ENCODE measurements at places on chromosomes 3 and 15.

DNA sequence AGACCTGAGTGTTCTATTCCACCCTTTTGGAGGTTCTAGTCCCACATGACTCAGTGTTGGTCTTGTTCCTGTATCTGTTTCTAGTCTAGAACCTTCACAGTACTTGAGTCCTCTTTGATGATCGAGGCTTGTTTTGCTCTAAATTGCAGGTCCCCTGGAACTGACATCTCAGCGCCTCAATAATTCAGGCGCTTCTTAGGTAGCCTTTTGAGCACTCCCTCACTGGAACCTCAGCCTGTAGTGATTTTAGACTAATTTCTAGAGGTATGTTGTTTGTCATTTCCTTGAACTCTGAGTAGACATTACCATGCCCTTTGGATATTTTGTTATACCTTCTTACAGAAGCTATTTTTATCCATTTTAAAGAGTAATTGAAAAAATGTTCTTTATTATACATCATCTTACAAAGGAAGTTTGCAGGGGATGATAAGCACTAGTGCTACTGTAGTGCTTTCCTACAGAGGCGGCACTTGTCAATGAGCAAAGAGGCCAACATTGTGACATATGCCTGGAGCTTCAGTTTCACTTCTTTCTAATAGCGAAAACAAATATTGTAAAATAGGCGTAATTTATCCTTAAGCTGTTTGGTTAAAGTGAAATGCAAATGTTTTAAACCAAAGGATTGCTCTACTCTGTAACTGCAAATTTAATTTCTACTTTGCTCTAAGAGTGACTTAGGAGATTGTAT lies 75.7 kb downstream of the EFL1 start:
- DNase-seq, result no peak

- peak; percentile 5 for DNase-seq
These were observed 135.6 kb upstream of the SUCLG2 start for GRCh38 chr3:67790043-67790442.

DNA sequence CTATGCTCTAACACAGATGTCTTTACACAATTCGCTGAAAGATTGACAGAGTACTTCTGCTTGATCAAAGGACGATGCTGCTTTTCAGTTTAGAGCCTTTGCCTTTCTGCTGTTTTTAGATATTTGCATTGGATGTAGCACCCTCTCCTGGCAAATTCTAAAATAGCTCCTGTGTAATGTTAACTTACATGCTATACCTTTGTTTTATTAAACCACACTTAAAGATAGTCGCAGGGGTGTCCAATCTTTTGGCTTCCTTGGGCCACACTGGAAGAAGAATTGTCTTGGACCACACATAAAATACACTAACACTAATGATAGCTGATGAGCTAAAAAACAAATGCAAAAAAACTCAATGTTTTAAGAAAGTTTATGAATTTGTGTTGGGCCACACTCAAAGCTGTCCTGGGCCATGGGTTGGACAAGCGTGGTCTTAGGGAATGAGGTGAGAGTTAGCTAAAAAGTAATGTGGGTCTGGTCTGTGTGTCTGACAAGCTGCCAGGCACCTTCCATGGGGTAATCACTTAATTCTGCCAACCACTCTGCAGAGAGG lies 62.9 kb downstream of the ATG7 start:
- DNase-seq, result peak; percentile 51

DNA sequence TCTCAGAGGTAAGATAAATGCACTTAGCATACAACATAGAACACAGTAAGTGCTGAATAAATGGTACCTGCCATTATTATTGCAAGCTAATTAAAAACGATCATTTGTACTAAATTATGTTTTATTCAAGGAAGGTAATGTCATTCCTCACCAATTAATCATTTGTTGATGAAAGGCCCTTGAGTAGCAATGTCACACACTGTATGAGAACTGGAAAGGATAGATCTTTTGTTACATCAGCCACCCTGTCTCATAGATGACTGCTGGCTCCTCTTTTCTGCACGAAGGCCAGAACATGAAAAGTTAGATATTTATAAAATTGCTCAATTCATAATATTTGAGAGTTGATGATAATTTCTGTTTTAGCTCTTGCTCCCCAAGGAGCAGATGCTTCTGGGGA lies 415.4 kb downstream of the RBMS3 start:
- DNase-seq, result no peak

DNA sequence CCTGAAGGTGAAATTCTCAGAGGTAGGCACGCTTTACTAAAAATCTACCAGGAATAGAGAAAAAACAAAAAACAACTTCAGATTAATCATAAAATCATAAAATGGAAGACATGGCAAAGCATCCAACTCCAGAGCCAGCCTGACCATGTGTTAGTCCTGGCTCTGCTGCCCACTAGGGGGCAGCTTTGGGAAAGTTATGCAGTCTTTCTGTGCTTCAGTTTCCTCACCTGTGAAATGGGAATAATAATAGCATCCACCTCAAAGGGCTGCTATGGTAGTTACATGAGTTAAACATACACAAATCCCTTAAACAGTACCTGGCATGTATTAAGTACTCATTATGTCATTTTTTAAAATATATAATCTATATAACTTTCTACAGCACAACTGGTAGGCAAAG lies 52.3 kb downstream of the WNT5A start:
- DNase-seq, result no peak

DNA sequence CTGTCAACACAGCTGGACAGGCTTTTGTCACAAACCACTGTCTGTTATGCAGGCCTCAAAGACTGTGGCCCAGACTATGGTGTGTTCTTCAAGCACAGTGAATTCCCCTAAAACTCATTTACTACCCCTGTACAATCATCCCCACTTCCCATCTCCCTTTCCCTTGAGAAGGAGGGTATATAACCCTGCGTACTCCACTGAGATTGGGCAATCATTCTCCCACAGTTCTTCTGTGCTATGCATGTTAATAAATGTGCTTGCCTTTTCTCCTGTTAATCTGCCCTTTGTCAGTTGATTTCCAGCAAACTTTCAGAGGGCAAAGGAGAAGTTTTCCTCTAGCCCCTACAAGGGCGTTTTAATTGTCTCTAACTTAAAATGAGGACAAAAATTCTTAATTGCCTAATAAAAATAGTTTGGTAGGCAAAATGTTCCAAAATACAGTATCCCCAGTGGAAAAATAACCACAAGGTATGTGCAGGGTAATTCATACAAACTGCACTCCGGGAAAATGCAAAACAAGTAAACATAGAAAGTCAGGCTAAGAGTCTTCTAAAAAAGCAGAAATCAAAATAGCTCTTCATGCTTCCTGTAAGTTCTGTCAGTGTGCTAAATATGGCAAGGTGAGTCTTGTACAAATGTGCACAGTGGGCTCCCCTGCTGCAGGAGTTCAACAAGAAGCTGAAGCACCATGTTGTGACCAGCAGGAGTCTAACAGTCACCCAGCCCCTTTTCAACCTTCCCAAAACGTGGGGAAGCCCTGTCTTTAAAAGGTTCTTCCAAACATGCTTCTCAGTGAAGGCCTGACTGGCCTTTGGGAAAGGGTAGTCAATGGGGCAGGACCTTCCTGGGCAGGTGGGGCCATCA lies 10.2 kb downstream of the ATP10A start:
- DNase-seq, result no peak

GRCh38 chr3:135440233-135440632 lies 525.3 kb upstream of the PPP2R3A start:
- no peak for DNase-seq

DNA sequence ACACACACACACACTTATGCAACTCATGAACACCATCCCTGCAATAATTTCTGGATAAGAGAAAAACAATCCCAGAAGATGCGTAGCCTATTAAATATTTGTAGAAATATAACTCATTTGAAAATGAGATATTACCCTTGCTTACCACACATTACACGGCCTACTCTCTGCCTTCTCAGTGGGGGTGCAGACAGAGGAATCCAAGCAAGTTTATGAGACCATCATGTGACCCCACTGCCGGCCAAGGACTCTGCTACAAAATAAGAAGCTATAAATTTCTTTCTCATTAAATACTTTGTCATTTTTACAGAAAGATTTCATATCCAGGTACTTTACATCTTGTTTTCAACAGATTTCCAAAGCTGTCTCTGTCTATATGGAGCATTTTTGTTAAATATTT lies 286.3 kb downstream of the ZNF385D start:
- DNase-seq, result no peak

DNA sequence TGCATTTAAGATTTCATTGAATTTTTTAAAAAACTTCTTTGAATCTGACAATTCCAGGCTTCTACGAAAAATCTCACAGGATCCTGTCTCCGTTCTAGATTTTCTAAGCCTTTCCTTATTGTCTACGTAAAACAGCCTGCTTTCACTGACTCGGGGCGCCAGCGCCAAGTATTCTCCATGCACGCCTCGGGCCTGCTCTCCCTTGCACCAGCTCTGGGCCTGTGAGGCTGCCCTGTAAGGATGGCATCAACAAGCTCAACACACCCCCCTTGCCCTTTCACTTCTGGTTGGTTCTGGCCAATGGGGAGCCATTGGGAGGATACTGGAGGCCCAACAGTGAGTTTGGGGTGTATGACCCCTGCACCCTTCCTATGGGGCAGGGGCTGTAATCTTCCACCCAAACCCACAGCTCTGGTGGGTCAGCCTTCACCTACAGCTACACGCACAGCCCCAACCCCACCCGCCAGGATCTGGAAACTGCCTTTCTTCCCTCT lies 47.8 kb downstream of the SLC41A3 start:
- no peak for DNase-seq

DNA sequence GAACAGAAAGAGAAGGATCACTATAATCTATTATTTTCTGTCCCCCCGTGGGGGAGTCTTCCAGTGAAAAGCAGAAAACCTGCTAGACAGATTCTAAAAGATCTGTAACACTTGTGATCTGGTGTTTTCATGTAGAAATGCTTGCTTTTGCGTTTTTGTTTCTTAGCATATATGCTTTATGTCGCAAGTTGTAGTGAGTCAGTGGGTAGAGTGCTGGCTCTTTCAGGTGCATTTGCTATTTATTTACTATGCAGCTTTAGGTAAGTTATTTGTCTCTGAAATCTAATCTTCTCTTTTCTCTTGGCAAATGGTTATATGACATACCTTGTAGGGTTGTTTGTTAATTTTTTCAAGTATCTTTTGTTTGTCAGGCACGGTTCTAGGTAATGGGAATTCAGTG lies 9.4 kb downstream of the AKAP13 start:
- no peak for DNase-seq

DNA sequence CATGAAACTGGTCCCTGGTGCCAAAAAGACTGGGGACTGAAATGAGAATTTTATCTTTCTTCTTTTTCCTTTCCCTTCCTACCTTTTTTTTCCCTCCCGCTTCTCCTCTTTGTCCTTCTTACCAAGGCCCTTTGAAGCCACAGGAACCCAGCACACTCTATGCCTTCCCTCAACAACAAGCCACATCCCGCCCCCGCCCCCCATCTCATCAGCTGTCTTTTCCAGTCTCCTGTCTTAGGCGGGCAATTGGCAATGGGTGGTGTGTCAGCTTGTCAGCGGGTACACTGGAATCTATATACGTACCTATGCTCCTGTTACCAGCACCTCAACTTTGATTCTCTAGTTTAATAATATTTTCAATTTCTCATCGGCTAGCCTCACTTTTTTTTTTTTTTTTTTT lies 56.3 kb upstream of the CHD2 start:
- no peak for DNase-seq

- DNase-seq, result no peak
These were observed 2.8 kb downstream of the GPD1L start for GRCh38 chr3:32109256-32109655.

- no peak for DNase-seq
These were observed 82.4 kb upstream of the ST3GAL6 start for GRCh38 chr3:98680723-98681122.

- DNase-seq, result no peak
These were observed at the start of gene ITIH1 for GRCh38 chr3:52777127-52777958. TSS of gene ITIH1 (plus strand) at chr3:52777599. CDS start at chr3:52777616, 17 bp downstream.

- peak; percentile 87 for DNase-seq
These were observed 10.1 kb downstream of the SCN10A start for GRCh38 chr3:38805765-38806386.

DNA sequence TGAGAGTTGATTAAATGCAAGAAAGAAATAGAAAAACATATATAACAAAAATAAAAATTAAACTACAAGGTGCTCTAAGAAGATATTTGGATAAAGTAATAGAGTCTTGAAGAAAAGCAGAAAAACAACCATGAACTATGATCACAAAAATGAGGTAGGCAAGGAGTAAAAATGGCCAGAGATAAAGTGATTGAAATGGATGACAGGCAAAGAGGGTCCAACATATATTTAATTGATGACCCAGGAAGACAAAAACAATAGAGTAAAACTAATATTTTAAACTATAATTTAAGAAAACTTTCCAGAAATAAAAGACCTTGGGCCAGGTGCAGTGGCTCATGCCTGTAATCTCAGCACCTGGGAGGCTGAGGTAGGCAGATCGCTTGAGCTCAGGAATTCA lies 22.1 kb upstream of the WDR49 start:
- DNase-seq, result no peak

DNA sequence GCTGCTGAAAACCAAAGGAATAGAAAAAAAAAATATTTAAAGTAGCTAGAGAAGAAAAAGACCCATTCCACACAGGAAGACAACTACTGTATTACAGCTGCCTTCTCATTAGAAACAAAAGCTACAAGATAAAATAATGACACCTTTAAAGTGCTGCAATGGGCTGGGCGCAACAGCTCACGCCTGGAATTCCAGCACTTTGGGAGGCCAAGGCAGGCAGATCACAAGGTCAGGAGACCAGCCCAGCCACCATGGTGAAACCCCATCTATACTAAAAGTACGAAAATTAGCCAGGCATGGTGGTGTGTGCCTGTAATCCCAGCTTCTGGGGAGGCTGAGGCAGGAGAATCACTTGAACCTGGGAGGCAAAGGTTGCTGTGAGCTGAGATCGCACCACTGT lies 31.0 kb downstream of the TRPM7 start:
- DNase-seq, result no peak
